Neural crest cell (in vitro differentiated cells): ENCODE measurements at places on chromosomes 12 and 14.

DNA sequence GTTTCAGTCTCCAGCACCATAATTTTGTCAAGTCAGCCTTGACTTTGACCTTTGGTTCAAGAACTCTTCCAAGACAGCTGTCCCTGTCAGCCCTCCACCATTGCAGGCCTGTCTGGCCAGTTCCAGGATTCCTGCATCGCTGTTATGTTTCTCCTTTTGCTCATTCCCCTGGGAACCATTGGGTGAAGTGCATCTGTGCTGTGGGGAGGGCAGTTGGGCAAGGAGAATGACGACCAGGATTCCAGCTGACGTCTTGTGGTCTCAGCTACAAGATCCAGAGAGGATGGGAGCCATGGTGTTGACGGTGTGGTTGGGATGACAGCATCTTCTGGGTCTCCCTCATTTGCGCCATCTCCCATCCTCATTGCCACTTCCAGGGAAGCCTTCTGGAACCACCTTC, 45.9 kb upstream of the SLC24A4 start:
- DNase-seq, result no peak

- no peak for DNase-seq
Observed at GRCh38 chr12:89857652-89858274, 149.1 kb upstream of the ATP2B1 start.

- no peak for DNase-seq
Observed at GRCh38 chr12:119475650-119476049, 117.9 kb upstream of the TMEM233 start.

DNA sequence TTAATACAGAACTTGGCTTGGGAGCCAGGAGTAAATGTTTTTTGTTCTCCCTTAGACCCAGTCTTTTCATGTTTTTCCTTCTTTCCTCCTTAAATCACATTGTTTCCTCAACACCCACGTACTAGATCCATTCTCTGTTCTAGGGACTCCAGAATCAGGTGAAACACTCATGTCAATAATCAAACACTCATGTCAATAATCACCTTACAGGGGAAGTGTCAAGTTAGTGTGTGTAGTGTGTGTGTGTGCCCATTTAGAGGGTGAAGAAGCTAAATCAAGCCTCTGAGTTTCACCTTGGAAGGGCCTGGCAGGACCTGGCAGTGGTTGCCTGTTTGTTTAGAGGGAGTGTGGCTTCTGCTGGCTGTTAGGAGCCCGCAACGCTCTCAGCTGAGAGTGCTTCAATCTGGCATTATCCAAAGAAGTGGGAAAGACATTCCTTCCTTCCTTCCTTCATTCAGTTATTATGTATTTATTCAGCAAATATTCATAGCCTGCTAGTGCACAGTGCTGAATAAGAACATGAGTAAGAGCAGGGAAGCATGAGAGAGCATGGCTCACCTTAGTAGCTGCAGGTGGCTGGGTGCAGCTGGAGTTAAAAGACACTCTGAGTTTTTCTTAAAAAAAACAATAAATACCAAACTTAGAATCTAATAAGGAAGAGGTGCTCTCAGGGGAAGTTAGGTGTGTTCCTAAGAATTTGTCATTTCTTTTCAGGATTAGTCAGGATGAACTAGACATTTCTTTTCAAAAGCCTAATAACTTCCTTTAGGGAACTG, 17.6 kb upstream of the EID3 start:
- no peak for DNase-seq

DNA sequence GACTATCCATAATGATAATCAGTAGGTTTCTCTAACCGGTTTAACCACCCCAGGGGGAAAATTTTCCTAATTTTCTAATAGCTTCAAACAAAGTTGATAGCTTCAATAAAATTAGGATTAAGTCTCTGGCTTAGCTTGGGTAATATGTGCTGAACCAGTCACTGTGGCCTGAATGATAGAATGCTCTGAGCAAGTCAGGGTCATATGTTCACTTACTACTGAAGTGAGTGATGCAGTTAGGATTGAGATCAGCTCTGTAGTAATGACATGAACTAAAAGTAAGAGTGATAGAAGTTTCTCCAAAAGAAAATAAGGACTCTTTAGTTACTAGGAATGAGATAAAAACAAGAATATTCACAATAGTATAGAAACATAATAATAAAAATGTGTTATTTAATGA, 32.6 kb downstream of the ETNK1 start:
- DNase-seq, result no peak

GRCh38 chr14:95713596-95714371, at the start of gene TCL1A:
Gene TCL1A (minus strand): TSS chr14:95714125. CDS start chr14:95714066, 59 bp downstream.
- no peak for DNase-seq

- DNase-seq, result no peak
Observed at GRCh38 chr12:120247621-120248030, 17.9 kb downstream of the PXN start.

GRCh38 chr14:51727526-51727925, 75.8 kb downstream of the FRMD6 start:
- no peak for DNase-seq
